ENCODE measurements at places on chromosomes 13 and 19.

- DNase-seq = no peak
These were observed 64.4 kb downstream of the RASA3 start for GRCh38 chr13:114067886-114068651.

GRCh38 chr13:98807774-98808173 is 55.3 kb upstream of the SLC15A1 start:
- DNase-seq = no peak

DNA sequence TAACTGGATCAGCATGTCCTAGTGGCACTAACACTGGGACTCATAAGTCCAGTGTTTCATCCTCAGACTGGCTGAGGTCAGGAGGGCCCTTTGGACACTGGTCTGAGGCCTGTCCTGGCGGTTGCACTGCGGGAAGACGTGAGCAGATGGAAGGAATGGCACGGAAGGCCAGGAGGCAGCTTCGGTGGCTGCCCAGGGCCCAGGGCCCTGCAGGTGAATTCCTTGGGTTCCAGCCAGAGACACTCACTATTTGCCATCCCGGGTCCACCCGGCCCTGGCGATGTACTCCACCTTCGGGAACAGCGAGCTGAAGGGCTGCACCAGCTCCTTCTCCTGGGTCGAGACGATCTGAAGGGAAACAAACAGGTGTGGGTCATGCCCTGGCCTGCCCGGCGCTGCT is 26.3 kb downstream of the DPP9 start:
- no peak for DNase-seq

GRCh38 chr19:55160128-55160985 is 2.8 kb upstream of the TNNI3 start:
- DNase-seq = peak; percentile 69

GRCh38 chr19:47521473-47522180 is 6.8 kb upstream of the NAPA start:
- no peak for DNase-seq

- DNase-seq = no peak
These were observed 40.8 kb downstream of the BBC3 start for GRCh38 chr19:47190167-47190727.

- DNase-seq = no peak
These were observed 1.1 kb downstream of the ZNF444 start for GRCh38 chr19:56142087-56142787.

GRCh38 chr13:104314926-104315535 is 1248.8 kb upstream of the SLC10A2 start:
- DNase-seq = no peak

DNA sequence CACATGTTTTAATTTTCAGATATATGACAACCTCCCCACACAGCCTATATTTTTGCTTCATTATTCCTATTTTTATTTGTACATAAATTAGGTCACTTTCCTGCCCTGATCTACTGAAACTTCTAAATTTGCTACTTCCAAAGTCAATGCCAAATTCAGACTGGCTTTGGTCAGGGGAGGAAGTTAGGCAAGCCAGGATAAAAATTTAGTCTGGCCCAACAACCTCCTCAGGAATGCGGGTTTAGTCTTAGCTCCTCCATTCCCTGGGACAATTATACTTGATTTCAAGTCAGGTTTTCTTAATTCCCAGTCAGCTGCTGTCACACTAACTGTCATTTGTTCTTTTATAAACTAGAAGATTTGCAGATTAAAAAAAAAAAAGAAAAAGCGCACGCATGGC is 84.3 kb downstream of the TM9SF2 start:
- no peak for DNase-seq

GRCh38 chr19:33150852-33151518 is 19.1 kb downstream of the WDR88 start:
- DNase-seq = no peak

- DNase-seq = no peak
These were observed 9.4 kb downstream of the OPA3 start for GRCh38 chr19:45575216-45575615.

DNA sequence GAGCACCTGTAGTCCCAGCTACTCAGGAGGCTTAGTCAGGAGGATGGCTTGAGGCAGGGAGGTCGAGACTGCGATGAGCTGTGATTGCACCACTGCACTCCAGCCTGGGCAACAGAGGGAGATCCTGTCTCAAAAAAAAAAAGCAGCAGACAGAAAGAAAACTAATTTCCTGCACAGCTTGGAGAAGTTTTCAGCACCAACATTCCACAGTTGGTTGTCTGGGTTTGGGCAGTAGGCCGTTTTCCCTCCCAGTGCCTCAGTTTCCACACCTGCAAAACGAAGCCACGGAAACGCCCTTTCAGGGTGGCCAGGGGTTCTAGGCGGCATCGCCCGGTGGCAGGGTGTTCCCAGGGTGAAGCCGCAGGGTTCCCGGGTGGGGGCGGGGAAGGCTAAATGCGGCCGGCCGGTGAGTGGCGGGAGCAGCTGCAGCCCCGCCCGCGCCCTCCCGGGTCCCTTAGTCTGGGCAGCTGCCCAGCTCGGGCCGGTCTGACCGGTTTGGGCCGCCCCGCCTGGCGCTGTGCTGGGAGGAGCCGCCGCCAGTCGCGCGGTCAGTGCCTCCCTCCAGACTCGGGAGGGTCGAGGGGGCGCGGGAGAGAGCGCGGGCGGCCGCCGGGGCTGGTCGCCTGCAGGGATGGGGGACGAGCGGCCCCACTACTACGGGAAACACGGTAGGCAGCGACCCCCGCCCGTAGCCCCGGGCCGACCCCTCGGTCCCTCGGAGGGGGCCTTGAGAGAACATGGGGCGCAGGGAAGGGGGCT is at the start of gene SLC44A2:
SLC44A2 (plus strand) TSS at position 551 of the 759 bp plus-strand sequence; CDS start at position 632, 81 bp downstream.
- DNase-seq = no peak

DNA sequence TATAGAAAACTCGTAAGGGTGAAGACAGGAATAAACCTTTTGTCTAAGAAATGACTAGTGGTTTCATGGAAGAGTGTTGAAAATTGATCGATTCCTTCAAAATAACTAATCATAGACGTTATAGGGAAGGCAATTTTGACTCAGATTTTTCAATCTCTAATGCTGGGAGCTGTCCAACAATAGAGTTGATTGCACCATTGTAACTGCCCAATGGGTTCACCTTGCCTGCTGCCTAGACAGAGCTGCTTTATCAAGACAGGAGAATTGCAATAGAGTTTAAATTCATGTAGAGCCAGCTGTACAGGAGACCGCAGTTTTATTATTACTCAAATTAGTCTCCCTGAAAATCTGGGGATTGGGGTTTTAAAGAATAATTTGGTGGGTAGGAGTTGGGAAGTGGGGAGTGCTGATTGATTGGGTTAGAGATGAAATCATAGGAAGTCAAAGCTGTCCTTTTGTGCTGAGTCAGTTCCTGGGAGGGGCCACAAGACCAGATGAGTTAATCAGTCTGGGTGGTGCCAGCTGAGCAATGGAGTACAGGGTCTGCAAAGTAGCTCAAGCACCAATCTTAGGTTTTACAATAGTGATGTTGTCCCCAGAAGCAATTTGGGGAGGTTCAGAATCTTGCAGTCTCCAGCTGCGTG is 16.8 kb upstream of the ADGRE2 start:
- no peak for DNase-seq

DNA sequence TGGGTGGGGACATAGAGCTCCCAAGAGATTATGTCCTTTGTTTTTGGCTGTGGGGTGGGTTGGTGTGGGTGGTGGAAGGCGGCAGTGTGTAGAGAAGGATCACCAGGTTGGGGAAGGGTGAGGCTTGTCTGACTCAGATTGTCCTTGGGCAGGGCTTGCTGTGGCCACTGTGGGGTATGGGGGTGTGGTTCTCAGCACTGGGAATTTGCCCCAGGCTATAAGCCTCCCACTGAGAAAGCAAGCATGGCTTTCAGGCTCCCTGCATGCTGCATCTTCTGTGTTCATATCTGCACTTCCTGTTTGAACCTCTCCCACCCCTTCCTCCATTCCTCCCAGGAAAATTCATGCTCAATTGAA is 34.9 kb downstream of the DNAJC15 start:
- DNase-seq = no peak

DNA sequence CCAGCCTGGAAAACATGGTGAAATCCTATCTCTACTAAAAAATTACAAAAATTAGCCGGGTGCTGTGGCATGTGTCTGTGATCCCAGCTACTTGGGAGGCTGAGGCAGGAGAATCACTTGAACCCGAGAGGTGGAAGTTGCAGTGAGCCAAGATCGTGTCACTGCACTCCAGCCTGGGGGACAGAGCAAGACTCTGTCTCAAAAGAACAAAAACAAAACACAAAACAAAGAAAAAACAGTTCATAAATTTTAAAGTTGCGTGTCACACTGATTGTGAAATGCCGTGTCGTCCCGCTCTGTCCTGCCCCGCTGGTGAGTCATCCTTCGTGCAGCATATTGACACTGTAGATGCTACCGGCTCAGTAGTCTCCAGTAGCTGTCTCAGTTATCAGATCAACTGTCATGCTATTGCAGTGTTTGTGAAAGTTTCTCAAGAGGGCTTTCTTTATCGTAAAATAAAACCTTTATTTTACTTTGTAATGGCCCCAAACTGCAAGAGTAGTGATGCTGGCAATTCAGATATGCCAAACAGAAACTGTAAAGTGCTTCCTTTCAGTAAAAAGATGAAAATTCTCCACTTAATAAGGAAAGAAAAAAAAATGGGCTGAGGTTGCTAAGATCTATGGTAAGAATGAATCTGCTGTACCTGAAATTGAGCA is 36.4 kb upstream of the IGFL1 start:
- no peak for DNase-seq
